ENCODE measurements at places on chromosomes 2 and 18.

DNA sequence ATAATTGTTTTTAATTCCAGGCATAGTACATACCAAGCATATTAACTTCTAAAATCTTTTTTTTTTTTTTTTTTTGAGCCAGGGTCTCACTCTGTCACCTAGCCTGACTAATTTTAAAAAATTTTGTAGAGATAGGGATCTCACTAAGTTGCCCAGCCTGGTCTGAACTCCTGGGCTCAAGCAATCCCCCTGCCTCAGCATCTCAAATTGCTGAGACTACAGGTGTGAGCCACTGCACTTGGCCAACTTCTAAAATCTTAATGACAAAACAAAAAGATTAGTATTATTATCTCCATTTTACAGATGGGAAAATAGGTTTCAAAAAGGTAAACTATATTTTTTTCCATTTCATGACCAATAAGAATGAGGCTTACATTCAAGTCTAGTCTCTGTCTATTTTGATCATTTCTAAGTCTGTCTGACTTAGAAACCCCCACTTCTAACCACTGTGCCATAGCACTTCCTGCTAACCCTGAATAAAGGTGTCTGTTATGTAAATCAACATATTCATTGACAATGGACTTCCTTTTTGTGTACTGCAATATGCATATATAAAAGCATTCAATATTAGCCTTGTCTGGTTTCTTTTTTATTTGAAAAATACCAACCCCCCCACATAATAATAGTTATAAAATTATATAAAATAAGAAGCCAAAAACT lies 28.7 kb upstream of the ZEB2 start:
- DNase-seq = no peak

GRCh38 chr2:177784745-177785067 lies 287.9 kb downstream of the PDE11A start:
- DNase-seq = no peak

- DNase-seq = no peak
Measured at GRCh38 chr18:57141208-57142129, 5.4 kb upstream of the BOD1L2 start.

GRCh38 chr2:9296559-9296958 lies 89.9 kb downstream of the ASAP2 start:
- DNase-seq = no peak

DNA sequence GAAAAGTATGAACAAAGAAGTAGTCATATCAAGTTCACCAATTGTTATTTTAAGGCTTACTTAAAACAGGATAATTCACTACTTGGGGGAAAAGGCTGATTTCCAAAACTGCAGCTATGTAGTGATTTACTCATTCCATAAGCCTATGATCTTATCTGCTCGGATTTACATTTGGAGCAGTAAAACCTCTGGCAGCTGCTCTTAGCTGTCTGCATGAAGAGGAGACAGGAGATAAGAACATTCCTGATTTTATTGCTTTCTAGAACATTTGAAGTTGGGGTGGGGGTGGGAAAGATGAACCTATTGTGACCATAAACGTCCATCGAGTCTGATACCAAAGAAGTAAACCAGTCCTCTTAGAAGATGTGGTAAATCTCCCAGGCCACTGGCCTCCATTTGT lies 120.9 kb downstream of the MMADHC start:
- DNase-seq = no peak
